ENCODE measurements at places on chromosomes 6 and 20.

GRCh38 chr20:62705627-62706026 is 3.0 kb upstream of the NTSR1 start:
- no peak for DNase-seq

GRCh38 chr6:26055719-26056582 is 31.3 kb upstream of the HFE start:
- DNase-seq: peak; percentile 91

DNA sequence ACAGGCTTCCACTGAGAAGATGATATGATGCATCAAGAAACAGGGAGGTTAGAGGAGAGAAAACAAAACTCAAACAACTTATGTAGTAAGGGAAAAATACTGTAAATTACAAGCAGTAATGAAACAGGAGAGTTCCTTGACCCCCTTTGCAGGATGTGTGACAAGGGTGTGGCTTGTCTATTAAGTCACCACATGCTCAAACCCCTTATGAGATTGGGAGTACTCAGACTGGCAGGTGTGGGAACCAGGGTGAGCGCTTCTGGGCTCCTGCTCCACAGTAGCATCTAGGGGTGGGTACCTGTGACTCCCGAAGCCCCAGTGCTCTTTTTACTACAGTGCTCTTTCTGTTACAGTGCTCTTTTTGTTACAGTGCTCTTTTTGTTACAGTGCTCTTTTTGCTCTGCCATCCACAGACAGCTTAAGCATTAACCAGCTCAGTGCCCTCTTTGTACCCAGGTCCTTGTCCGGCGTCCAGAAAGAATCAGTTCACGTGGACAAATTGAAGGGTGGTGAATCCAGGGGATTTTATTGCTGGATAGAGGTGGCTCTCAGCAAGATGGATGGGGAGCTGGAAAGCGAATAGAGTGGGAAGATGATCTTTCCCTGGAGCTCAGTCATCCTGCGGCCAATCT is 28.7 kb downstream of the OLIG3 start:
- DNase-seq: no peak

DNA sequence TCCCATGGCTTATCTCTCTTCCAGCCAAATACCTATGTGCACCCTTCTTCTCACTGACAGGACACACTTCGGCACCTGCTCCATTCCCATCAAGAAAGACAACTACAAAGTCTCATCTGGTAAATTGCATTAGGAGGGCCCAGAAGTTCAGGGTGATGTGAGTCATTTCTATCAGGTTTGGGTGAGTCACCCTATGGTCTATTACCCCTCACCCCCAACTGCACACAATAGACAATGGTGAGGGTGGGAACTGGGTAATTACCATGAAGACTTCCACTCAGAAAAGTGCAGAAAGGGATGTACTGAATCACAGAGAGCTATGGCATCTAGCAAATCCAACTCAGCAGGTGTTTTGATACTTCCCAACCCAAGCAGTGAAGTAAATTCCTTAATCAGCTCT is 54.8 kb downstream of the OPN5 start:
- no peak for DNase-seq

- no peak for DNase-seq
Observed at GRCh38 chr6:50720623-50721022, 7.3 kb downstream of the TFAP2D start.

GRCh38 chr20:35908007-35908406 is 46.3 kb downstream of the SCAND1 start:
- DNase-seq: no peak

GRCh38 chr20:53009979-53010735 is 38.0 kb downstream of the TSHZ2 start:
- DNase-seq: no peak

DNA sequence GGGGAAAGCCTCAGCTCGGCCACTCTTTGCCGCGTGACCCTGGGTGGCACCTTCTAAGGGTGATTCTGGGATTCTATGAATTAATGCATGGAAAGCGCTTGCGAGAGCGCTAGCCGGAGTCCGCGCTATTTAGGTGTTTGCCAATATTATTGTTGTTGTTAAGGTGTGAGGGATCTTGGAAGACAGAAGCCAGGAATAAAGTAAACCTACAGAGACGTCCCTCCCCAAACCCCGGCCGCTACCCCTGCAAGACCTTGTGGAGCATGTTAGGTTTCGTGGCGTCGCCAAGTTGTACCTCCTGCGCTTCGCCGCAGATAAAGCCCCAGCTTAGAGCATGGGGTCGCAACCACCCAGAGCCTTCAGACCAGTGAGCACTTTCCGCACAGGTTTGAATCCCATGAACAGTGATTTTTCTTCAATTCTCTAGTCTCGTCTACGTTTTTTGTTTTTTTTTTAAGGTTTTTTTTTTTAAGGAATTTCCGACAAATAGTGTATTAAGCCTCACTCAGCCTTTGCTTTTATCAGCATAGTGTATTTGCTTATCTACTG is 16.9 kb upstream of the ZSCAN9 start:
- DNase-seq: no peak

DNA sequence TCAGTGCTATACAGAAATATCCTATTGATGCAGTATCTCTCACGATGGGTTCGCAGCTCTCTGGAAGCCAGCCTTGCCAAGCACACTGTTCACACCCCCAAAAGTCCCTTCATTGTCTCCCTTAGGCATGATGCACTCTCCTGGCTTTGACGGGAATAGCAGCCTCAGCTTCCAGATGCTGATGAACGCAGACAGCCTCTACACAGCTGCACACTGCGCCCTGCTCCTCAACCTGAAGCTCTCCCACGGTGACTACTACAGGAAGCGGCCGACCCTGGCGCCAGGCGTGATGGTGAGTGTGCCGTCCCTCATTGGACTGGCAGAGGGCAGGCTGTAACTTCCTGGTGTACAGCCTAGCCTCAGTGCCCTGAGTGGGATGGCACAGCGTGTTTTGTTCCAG is 60.0 kb upstream of the PBOV1 start:
- DNase-seq: no peak

- no peak for DNase-seq
Observed at GRCh38 chr20:8946036-8946940, 122.6 kb upstream of the PLCB4 start.

DNA sequence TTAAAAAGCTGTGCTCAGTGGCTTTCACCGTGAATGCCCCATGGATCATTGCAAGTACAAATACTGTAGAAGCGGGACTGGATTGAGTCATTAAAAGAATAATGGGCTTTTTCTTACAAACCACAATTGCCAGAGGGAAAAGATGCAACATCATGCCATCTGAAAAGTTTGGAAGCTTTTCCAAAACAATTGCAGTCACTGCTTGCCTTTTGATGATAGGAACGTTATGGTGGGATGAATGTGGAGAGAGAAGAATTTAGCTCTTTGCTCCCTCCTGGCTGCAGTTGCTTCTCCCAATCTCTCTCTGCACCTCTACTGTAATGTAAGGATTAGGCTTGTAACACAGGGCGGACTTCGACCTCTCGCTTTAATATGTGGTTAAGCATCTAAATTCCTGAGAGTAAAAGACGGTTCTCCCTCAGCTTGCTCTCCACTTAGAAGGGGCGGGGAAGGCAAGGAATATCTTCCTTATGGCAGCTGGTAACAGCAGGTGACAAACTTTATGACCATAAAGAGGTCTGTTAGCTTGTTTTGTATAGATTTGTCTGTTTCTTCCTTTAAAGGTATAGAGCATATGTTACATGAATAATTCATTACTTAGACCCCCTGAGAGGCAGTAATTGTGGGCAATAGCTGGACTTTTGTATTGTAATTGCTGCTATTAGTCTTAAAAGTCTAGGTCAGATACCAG is 376.1 kb downstream of the UTRN start:
- DNase-seq: peak; percentile 84

DNA sequence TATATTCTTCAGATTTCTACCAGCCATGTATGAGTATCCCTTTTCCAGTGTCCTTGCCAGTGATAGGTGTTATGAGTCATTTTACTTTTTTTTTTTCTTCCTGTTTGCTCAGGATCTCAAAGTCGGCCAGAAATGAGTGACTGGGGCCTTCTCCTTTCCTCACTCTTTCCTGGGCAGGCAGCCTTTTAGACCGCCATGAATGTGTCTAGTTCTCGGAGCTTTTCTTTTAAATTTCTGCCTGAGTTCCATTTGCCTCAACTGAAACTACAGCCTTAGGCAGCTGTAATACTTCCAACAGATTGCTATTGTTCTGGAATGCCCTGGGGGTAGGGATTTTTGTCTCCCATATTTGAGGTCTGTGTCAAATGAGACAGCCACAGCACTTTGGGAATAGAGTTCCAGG is 83.7 kb downstream of the STXBP5 start:
- DNase-seq: no peak

- DNase-seq: no peak
Observed at GRCh38 chr6:160430203-160430602, 82.0 kb downstream of the SLC22A3 start.

- no peak for DNase-seq
Observed at GRCh38 chr20:64176551-64176950, 12.3 kb downstream of the MYT1 start.

DNA sequence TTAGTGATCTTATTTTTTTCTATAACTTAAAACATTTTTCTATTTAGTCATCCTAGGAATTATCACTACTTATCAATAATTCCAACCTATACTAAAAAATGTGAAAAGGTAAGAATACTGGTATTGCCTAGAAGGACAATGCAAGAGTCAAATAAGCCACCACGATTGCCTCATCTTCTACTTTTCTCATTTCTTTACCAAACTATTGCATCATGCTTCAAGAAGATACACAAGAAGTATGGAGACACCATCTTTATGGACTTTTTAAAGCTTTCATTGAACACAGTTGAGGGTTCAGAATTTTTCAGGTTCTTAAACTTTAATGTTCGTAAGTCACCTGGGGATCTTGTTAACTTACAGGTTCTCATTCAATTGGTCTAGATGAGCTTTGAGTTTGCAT is 25.9 kb downstream of the ELOVL2 start:
- no peak for DNase-seq

GRCh38 chr20:22501566-22502344 is 82.6 kb downstream of the FOXA2 start:
- no peak for DNase-seq

DNA sequence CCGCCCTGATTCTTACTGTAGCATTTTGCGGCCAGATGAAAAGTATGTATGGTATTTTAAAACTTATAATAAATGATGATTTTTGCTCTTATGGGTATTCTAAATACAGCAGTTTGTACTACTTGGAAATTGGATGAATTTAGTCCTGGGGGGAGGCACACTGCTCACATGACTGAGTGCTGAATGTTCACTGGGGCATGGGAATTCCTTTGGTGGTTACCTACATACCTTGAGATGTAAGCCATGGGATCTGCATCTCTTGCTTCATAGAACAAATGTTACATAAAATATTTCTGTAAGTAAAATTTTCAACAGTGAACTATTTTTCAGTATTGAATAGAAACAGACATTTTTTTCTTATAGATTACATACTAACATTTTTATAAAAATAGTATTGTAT is 71.1 kb downstream of the FIG4 start:
- no peak for DNase-seq

Data from left colon (tissue), 2 donors.